ENCODE measurements at places on chromosomes 3 and 15.

- no peak for DNase-seq
Measured at GRCh38 chr3:6709178-6709577, 151.7 kb upstream of the GRM7 start.

GRCh38 chr15:98657721-98658120 is 9.4 kb downstream of the IGF1R start:
- no peak for DNase-seq

GRCh38 chr3:139771331-139771730 is 93.6 kb upstream of the NMNAT3 start:
- no peak for DNase-seq

DNA sequence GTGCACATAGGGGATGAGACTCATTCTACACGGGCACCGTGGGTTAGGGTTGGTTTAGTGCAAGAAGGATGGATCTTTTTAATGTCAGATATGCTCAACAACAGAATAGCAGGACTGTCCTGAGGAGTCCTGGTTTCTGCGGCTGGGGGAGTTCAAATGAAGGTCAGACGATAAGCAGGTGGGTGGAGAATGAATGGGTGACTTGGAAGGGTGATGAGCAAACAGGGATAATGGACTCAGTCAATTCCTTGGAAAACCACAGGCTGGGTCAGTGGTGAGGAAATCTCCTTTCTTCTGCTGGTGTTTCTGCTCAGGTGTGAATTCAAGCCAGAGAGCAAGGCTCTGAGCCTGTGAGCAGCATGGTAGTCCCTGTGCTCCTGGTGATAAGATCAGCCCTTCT is 59.9 kb downstream of the MESD start:
- DNase-seq: no peak

- DNase-seq: no peak
Measured at GRCh38 chr3:23263796-23264195, 60.7 kb downstream of the UBE2E2 start.

DNA sequence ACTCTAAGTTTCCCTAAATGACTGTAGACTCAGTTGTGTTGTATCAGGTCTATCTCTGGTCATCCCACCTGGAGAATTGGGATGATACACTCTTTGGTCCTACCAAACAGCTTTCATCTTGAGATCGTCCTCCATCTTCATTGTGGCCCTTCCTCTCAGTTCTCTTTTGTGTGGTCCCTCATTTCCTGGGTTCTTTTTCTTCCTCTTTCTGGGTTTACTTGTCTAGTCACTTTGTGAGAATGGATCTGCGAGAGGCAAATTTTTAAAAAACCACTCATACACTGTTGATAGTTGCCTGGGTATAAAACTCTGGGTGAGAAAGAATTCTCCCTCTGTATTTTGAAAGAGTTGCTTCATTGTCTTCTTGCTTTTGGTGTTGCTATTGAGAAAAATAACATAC is 6.0 kb upstream of the AMOTL2 start:
- no peak for DNase-seq

GRCh38 chr15:79432345-79433275 is 474 bp downstream of the MINAR1 start:
- no peak for DNase-seq

DNA sequence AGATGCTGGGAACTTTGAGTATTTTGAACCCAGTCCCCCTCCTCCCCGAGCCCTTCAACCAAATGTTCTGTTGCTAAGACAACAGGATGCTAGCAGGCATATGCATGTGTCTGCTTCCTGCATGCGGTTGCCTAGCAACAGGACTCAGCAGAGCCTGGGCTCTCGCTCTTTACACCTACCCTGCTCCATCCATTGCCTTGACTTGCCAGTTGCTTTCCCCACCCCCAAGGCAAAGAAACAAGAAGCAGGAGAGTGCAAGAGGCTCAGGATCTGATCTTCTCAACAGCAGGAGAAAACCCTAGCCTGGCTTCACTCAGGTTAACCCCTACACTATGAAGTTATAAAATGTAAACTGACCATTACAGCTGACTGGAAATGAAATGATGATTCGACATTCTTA is 393.0 kb downstream of the IGSF11 start:
- no peak for DNase-seq

DNA sequence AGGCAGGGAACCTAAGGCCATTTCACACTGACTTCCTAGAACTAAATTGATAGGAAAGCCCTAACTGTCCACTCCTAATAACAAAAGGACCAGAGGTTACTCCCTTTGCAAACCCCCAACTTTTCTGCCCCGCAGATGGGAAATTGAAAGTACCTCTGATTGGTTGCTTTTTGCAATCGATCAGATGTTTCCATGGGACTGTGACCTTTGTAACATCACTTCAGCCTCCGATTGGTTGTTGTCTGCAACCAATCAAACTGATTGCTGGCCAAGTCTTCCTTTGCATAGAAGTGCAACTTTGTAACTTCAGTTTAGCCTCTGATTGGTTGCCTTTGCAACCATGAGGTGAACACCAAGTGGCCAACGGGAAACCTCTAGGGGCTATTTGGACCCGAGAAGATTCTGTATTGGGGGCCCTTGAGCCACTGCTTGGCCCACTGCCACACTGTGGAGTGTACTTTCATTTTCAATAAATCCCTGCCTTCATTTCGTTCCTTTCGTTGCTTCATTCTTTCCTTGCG is 11.3 kb upstream of the KNL1 start:
- no peak for DNase-seq

GRCh38 chr3:45565342-45565741 is 29.2 kb upstream of the LIMD1 start:
- DNase-seq: no peak

- DNase-seq: no peak
Measured at GRCh38 chr3:188890572-188891270, 281.1 kb upstream of the TPRG1 start.

- no peak for DNase-seq
Measured at GRCh38 chr15:72155003-72155621, 36.9 kb downstream of the SENP8 start.

DNA sequence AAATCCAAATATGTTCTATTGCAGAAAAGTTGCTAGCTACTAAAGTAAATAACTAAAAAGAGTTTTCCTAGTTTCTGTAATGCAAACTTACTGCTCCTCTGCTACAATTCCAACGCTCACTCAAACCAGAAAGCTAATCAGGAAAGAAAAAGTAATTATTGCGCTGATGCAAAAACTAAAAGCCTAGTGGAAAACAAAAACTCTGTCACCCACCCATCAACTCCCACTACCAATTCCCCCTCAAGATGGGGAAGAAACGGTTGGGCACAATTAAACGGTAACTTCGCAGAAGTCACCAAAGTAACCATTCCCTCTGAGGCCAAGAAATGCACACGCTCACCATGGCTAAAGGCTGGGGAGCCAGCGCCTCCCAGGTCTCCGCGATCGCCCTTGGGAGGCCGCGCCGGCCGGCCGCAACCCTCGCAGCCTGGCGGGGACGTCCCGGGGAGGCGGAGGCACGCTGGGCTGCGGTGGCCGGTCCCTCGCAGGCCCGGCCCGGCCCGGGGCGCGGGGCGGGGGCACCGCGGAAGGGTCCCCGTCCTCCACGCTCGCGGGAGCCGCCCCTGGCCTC is 684 bp downstream of the SLTM start:
- DNase-seq: no peak

GRCh38 chr3:17013571-17013970 is 128.8 kb downstream of the PLCL2 start:
- DNase-seq: no peak

GRCh38 chr15:71800835-71801745 is 9.3 kb upstream of the NR2E3 start:
- DNase-seq: no peak

GRCh38 chr15:99110581-99111320 is 5.9 kb downstream of the SYNM start:
- DNase-seq: no peak

GRCh38 chr3:100400419-100400779 is 490 bp downstream of the TOMM70 start:
- DNase-seq: peak; percentile 5

- no peak for DNase-seq
Measured at GRCh38 chr3:44988073-44988472, 12.0 kb downstream of the EXOSC7 start.

- DNase-seq: no peak
Measured at GRCh38 chr3:25588441-25589103, 76.1 kb downstream of the TOP2B start.

- no peak for DNase-seq
Measured at GRCh38 chr3:43001094-43001553, 22.0 kb downstream of the GASK1A start.

DNA sequence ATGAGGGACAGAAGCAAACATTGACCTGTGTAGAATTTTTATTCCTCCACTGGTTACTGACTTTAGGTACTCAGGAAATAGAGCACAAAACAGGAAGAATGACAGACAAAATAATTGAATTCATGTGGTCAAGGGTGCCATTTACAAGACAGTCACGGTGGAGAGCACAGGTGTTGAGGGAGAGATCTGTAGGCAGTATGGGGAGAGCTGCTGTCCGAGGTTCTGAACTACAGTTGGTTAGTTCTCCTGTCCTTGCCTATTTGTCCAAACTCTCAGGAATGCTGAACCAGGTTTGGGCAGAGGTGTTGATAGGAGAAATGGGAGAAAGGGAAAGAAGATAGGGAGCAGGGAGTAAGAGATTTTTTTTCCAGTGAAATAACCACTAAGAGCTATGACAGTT is 178.5 kb upstream of the ZBTB20 start:
- no peak for DNase-seq

GRCh38 chr3:32097768-32098167 is 8.7 kb upstream of the GPD1L start:
- DNase-seq: no peak

DNA sequence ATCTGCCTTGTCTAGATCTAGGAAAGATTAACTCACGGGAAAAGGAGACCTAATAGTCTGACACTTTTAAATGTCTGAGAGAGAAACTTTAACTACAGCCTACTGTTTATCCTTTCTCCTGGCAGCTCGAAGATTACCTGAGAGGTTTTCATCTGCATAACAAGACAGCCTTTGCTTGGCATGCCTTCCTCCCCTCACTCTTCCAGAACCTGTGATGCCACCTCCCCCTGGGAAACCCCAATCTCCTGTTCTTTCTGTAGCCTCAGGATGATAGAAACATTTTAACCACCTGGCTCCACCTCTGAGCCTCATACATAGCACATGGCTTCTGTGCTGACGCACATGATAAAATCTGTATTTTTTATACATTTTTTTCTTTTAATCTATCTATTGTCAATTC is 420.8 kb downstream of the CNTN6 start:
- no peak for DNase-seq

- DNase-seq: peak; percentile 69
Measured at GRCh38 chr3:50260027-50260941, 8.7 kb upstream of the SEMA3B start.

DNA sequence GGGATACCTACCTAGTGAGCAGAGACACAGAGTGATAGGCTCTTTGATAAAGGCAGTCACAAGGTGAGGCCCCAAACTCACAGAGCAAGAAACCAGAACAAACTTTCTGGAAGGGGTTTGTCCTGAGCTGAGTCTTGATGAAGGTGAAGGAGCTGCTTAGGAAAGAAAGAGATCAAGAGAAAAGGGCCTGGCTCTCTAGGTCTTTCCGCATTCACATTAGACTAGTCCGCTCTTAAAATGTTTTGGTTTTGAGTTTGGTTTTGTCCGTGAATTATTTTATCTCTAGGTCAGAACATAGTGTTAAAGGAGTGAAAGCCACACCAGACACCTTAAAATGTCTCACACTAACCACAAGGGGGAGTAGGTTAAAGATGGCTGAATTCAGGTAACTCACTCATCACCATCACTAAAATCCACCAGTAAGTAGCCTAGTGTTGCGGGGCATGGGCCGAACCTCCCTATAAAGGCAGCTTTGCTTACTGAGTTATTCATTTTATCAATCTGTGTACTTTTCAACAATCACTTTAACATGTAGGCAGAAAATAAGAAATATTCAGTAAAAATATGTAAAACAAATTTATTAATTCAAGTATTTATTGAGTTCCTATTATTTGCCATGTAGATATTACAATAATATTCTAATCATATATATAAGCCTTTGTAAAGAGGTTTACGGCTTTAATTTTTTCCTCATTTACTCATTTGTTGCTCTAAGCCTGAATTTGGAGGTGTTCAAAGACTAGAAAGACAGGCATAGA is 121.5 kb upstream of the TSC22D2 start:
- DNase-seq: no peak

DNA sequence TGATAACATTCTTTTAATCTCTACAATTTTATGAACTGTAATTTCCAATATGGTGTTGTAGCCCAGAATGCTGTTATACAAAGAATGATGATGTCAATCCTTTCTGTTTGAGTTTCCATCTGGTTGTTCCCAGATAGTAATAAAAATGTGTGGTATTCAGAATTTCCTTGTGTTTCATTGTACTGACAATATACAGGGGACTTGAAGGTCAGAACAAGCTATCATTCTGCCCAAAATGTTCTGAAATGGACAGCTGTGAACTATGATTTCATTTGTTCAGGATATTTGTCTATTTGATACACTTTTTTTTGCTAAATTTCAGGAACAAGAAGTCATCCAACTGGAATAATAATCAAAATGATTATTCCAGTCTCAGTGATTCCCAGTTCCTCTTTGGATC is 40.8 kb downstream of the C3orf62 start:
- no peak for DNase-seq

GRCh38 chr3:177610686-177611633 is 413.7 kb upstream of the TBL1XR1 start:
- no peak for DNase-seq

GRCh38 chr15:75161917-75162414 is 39.7 kb upstream of the C15orf39 start:
- DNase-seq: no peak

DNA sequence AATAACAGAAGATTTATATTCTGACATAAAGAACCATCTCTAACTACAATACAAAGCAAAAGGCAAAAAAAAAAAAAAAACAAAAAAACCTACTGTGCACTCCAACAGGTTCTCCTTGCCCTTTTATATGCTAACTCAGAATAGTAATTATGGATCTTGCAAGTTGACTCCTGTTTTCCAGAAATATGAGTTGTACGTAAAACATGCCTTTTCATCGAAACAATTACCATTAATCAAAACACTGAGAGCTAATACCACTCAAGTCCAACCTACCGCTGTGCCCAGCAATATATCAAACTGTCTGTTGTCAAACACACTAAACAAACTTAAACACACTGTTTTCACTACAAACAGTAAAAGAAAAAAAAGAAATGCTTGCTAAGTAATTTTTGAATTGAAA is 389.8 kb downstream of the TBC1D5 start:
- no peak for DNase-seq

DNA sequence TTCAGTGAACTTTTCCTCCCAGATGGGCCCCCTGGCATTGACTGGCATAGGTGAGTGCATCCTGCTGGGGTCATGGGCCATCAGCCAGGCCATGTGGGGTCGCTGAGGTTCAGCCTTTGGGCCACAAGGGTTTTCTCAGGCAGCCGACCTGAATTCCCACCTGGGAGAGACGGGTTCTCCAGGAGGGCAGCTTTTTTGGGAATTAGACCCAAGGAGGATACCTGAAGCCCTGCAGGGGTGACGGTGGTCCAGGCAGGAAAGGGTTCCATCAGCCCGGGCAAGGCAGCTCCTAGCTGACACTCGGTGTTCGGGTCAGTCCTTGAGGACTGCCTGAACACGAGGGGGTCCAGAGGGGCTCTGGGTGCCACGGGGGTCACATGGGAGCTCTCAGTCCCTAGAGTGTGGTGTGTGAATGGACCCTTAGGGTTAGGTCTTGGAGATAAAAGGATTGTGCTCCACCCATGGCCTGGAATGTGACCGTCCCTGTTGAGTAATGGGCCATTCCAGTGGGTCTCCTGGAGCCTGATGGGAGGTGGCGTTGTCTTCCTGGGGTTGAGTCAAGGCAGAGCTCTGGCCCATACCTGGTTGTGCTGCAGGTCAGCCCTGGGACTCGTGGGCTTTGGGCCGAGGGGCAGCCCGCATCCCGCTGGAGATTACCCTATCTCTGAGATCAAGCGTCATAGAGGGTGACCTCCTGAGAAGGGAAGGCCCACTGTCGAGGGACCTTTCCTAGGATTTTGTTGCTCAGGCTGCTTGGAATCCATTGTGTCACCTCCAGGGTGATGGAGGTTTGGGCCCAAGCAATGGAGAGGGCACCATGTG is 192.8 kb downstream of the UBE3A start:
- DNase-seq: no peak
